ENCODE measurements at places on chromosomes 5 and 9.

- DNase-seq = no peak
These were observed 2.1 kb upstream of the NIPBL start for GRCh38 chr5:36874465-36874864.

- no peak for DNase-seq
These were observed 285.2 kb downstream of the DMRTA1 start for GRCh38 chr9:22731786-22732185.

GRCh38 chr9:114779352-114779845 is 26.4 kb downstream of the TNFSF15 start:
- no peak for DNase-seq

DNA sequence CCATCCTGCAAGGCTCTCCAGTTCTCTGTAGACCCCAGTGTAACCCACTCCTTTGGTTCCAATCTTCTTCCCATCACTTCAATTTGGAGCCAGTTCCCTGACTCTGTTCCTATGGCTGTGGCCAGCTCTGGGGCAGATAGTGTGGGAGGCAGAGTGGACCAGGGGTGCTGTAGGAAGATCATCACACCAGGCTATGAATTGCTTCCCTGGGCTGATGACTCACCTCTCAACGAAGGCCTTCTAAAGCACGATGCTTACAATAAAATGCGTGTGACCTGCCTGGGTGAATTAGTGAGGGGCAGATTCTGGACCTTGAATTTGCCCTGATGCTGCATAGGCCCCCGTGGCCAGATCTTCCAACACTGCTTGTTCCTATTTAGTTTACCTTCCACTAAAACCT is 289.7 kb downstream of the FBXL7 start:
- no peak for DNase-seq

DNA sequence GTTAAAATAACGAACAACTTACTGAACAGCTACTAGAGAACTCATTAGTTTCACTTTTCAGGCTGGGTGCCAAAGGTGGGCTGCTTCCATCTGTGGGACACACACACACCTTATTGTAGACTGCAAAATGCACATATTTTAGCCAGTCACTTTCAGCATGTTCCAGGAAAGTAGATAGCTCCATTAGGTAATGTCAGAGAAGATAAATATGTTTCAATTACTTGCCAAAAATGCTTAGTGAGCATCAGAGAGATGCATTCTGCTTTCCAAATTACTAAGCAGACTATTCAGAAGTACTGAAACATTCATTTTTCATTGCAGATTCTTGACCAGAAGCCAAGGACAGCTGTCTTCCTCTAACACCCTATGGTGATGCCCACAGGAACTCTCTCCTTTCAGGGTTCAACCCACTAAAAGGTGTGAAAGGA is 56.2 kb upstream of the APC start:
- no peak for DNase-seq
